ENCODE measurements at places on chromosomes 1 and 21. TPM values are rescaled to one million over a fixed set of nuclear protein-coding genes. Genes with fewer than 3 reads are reported as not detected.

MRPL20 gene
- 133 TPM for total RNA-seq

TSPAN1 gene
- total RNA-seq: 0.99 TPM

NHLH1 gene
- under 0.01 TPM for total RNA-seq

IGSF5 gene
- 0.27 TPM for total RNA-seq

ACTL8 gene
- total RNA-seq: not detected

IFT25 gene
- total RNA-seq: 25.0 TPM

CTBS gene
- total RNA-seq: 20.1 TPM

OR14K1 gene
- total RNA-seq: not detected

ATP1A4 gene
- not detected for total RNA-seq

DNA sequence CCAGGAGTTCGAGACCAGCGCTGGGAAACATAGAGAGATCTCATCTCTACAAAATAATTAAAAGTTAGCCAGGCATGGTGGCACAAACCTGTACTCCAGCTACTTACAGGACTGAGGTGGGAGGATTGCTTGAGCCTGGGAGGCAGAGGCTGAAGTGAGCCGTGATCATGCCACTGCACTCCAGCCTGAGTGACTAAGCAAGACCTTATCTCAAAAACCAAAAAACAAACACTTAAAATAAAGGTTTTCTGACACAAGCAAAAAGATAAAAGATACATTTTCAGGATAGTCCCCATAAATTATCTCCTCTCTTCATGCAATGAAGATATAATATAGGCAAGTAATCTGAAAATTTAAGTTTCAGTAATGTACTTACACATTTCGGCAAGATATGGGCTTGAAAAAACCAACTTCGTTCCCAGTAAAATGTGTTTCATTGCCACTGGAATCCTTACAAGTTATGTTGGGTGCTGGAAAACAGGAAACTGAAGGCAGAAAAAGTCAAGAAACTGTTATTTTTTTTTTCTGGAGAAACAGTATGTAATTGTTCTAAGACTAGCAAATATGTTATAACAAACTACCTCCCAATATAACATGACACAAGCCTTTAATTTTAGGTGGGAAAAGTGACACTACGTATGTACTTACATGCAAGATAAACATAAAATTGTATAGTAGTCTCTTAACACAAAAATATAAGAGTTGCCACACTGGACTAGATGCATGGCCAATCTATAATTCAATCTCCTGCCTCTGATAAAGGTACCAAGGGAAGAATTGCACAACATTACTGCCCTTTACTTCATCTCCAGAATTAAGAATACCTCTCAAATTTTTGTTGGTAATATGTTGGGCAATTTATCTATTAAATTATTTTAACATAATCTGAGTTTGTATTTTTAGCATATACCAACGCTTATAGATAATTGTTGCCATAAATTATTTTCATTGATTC lies 15.7 kb downstream of the TM2D1 start:
- DNase-seq: no peak

- DNase-seq: no peak
These were observed 31.0 kb downstream of the PSMG1 start for GRCh38 chr21:39152271-39152670.

DNA sequence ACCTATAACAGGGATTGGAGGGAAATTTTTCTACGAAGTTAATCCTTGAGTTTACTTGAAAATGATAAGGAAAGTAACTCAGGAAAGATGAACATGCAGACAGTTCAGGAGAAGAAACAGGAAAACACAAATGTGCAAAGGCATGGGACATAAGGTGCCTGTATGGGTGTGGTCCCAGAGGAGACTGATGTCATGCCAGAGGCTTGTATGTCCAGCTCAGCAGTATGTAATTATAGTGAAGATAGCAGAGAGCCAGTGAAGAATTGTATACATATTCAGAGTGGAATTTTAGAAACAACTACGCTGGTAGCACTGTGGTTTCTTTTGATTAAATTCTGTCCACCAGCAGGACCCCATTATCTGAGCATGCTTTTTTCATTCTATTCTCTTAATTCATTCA lies 179.5 kb downstream of the LRRC7 start:
- no peak for DNase-seq

GRCh38 chr1:42933060-42933586 lies 25.5 kb downstream of the SLC2A1 start:
- DNase-seq: no peak

- DNase-seq: no peak
These were observed 23.0 kb downstream of the LRRC3 start for GRCh38 chr21:44478124-44478800.

DNA sequence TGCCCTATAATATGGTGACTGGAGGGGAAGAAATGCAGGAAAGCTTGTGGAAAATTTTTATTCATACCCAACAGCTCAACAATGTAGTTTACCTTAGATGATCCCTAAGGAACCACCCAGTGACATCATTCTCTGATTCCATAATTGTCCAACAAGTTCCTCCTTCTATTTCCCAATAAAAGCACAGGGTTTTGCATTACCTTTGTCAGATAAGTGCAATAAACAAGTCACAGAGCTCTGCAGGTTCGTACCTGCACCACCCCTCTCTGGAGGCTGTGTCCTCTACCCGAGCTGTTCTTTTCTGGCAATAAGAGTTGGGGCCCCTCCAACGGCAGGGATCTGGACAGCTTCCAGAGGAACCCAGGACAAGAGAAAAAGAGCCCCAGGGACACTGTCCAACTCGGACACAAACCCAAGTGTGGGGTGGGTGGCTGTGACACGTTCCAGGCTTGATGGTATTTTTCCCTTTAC lies 38.8 kb downstream of the RCAN1 start:
- no peak for DNase-seq

GRCh38 chr1:41394959-41395956 lies 34.0 kb downstream of the FOXO6 start:
- DNase-seq: peak; percentile 45
